Hepatic stellate cell (primary cell): ENCODE measurements at places on chromosomes 6 and 20.
A peak's percentile ranks its signal among the peaks of the same experiment; 100 is the strongest.

DNA sequence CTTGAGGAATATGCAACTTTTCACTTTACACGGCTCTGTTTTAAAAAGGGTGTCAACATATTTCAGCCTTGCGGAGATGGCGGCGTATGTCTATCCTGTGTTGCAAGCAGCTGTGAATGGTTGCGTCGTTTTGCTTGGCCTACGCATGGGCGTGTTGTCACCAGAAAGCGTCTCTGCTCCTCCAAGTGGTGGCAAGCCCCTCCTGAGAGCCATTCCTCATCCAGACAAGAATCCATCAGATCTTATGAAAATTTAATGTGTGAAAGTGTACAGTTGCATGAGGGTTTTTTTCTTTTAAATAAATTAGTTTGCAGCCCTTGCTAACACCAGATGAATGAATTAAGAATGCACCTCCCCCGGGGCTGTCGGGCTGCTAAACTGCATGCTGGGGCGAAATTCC lies 114.4 kb downstream of the PHACTR3 start:
- no peak for DNase-seq

- DNase-seq, result no peak
Observed at GRCh38 chr6:20907486-20908071, 373.3 kb downstream of the CDKAL1 start.

DNA sequence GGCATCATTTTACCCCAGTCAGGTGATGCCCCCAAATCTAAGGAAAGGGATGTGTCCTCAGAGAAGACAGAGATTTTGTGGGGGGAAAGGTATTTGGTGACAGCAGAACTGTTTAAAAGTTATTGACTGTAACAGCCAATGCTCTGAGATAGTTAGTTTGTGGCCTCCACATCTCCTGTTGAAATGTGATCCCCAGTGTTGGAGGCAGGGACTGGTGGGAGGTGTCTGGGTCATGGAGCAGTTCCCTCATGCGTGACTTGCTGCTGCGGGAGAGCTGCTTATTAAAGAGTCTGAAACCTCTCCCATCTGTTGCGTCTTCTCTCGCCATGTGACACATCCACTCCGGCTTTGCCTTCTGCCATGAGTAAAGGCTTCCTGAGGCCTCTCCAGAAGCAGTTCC lies 282.8 kb upstream of the FOXQ1 start:
- DNase-seq, result no peak

GRCh38 chr6:133040803-133041419 lies 200.2 kb upstream of the EYA4 start:
- no peak for DNase-seq

DNA sequence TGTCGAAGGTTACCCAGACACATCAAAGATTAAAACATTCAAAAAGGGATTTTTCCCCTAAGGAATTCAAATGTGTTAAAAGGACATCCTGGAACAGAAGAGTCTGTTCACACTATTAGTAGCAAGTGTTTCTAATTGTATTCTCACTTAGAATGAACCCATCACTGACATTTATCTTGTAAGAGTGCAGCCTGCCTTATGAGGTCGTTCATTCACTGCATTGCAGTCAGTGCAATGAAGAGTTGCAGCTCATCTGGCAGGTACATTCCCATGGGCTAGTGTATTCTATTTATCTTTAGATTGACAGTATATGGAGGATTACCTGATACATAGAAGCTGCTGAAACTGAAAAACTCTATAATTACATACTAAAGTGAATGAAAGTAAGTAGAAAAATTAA lies 36.5 kb downstream of the PHACTR1 start:
- DNase-seq, result no peak

DNA sequence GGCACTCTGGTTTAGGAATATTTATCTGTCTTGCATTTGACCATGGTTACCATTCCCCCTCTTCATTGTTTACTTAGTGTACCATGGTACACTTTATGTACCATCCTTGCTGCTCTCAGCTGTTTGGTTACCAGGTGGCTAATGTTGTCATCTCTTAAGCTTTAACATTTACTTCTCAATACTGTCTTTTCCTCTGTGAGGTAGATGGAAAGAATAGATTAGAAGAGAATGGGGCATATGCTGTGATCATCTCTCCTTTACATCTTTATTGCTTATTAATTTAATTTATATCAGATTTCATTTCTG lies 109.2 kb downstream of the NCOA3 start:
- no peak for DNase-seq

DNA sequence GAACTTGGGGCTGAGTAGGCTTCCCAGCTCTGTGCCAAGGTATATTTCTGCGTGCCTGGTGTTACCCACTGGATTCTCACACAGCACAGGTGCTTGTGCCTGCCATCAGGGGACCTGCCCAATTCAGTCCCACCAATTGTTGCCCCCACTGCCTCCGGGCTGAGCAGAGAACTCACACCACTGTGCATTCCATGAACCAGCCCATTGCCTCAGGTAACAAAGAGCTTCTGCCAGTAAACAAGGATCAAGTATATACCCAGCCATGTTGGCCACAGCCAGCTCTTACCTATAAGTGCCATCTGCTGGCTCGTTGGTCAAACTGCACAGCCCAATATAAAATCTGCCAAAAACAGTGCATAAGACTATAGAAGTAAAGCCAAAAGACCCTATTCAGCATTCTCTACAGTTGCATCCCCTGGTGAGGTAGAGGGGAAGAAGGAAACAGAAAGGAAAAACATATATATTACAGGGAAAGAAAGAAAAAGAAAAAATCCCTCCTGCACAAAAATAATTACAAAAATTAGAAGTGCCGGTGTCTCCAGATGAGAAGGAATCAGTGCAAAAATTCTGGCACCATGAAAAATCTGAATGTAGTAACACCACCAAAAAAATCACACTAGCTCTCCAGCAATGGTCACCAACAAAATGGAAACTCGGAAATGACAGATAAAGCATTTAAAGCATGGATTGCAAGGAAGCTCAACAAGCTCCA lies 241.4 kb downstream of the IBTK start:
- DNase-seq, result no peak

DNA sequence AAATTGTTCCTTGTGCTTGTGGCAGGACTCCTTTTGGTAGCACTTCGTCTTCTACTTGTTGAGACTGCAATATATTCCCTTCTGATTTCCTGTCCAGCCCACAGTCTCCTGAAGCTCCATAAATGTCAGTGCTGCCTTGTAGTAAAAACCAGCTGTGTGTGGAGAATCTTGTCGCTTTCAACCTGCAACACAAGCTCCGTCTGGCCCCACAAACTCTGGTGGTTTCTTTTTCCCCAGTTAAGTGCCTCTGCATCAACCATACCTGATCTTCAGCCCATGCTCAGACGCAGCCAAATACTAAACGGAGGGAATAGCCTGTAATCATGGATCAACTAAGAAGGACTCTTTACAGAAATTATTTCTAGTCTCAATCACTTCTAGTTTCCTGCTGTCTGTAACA lies 1133.3 kb upstream of the ADGRB3 start:
- no peak for DNase-seq

DNA sequence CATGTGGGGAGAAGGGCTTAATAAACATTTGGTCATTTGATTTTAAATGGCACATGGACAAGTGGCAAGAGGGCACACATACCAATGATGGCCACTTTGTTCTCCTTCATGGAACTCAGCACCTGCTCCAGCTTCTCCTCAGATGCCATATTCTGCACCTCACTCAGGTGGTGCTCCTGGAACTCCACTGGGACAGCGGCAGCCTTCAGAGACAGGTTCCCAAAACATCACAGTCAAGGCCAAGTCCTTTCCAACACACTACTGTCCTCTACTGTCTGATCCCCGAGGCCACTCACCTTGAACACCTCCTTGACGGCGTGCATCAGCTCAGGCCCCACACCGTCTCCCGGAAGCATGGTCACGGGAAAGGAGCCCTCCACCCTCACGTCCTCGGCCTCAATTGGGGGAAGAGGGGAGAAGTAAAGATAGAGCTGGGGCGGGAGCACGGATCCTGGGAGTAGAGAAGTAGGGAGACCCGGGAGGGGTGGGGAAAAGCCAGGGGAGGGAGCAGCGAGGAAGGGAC lies 591 bp downstream of the IDH3B start:
- no peak for DNase-seq

- DNase-seq, result peak; percentile 31
Observed at GRCh38 chr6:27478141-27478705, 5.3 kb upstream of the ZNF184 start.

GRCh38 chr20:7775072-7775471 lies 165.2 kb downstream of the HAO1 start:
- no peak for DNase-seq

DNA sequence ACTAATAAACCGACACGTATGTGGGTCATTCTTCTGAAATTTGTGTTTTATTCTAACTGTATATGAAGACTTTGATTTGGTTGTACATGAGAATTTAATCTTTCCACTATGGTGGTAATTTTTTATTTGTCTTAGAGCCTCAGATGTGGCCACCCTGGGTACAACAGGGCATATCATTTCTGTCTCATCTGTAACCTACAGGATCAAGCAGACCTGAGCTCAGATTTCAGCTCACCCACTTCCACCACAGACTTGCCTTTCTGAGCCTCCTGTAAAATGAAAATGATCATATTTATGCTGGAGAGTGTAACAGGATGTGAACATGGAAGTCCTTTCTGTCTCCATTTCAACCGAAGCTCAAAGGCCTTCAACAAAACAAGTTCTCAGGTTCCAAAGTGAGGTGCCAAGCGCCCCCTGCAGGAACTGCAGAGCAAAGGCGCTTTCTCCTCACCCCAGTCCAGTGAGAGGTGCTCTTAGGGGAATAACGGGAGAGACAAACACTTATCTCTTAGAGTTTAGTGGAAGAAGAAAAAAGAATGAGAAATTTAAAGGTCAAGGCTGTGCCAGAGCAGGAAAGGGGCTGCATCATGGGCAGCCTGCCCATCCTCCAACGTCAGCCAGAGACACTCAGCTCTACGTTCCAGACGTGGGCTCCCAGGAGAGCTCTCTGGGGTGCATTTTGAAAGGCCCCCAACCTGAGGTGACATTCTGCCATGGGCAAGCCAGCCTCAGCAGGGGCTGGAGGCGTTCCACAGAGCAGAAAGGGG lies 23.0 kb upstream of the CD24 start:
- DNase-seq, result peak; percentile 47

- DNase-seq, result no peak
Observed at GRCh38 chr6:152341596-152341995, 295.6 kb downstream of the SYNE1 start.

GRCh38 chr6:7042654-7043545 lies 64.9 kb upstream of the RREB1 start:
- DNase-seq, result no peak

- no peak for DNase-seq
Observed at GRCh38 chr6:9225441-9225871, 790.1 kb upstream of the SLC35B3 start.

DNA sequence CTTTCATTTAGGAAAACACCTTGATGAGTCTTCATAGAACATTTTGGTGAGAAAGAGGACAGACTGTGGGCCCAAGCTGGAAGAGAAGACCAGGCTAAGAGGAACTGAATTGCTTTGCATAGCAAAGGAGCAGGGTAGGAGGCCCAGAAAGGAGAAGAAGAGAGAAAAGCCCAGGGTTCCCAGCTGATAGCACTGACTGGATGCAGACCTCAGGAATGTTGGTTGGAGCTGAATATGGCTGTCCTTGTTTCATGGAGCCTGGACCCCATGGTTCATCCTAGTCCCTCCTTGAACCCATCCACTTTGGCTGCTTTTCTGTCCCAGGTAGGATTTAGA lies 18.0 kb upstream of the ZFAND3 start:
- no peak for DNase-seq

- no peak for DNase-seq
Observed at GRCh38 chr6:165220045-165220444, 89.4 kb downstream of the C6orf118 start.

- no peak for DNase-seq
Observed at GRCh38 chr6:71888756-71889340, 2.5 kb downstream of the RIMS1 start.

- no peak for DNase-seq
Observed at GRCh38 chr6:148200781-148201180, 141.9 kb upstream of the SASH1 start.

- no peak for DNase-seq
Observed at GRCh38 chr20:1474325-1474724, 7.7 kb upstream of the NSFL1C start.

DNA sequence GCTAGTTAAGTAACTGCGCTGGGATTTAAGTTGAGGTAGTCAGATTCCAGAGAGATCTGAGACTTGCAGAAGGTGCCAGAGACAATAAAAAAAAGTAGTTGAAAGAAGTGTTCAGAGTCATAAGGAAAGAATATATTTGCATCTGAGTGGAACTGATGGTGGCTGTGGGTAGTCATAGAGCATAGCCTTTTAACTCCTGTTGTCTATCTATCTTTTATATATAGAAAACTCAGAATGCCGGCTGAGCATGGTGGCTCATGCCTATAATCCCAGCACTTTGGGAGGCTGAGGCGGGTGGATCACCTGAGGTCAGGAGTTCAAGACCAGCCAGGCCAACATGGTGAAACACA lies 62.0 kb downstream of the CARMIL1 start:
- DNase-seq, result no peak

DNA sequence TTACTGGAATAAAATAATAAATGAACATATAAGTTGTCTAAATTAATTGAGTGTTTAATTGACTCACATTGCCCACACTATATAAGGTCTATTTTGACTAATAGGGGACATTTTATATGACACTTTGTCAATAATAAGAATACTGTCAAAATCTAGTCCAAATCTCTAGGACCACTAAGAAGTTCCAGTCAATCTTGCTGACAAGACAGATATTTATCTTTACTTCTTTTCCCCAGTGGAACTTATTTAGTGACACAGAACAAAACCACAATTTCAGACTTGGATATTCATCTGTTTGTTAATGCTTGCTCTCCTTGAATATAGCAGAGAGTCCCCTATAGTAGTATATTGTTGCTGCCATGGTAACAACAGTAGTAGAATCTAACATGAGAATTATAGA lies 954.6 kb upstream of the MANEA start:
- no peak for DNase-seq

DNA sequence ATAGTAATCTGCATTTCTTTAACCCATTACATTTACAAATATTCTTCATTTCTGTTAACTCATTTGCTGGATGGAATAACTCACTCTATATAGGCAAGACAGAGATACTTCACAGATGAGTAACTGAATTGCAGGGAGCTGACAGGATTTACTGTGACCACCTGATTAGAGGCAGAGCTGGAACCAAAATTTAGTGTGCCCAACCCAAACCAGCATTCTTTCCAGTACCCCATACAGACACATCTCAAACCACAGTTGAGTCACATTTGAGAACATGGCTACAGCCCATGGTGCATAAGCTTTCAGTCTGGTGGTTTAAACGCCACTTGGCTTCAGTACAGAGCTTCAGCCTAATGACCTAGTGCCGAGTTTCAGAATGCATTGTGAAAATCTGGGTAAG lies 138.4 kb upstream of the TENT5A start:
- peak; percentile 31 for DNase-seq
